ENCODE measurements at places on chromosomes 5 and 9. TPM values are rescaled to one million over a fixed set of nuclear protein-coding genes. Genes with fewer than 3 reads are reported as not detected.

- no peak for DNase-seq
These were observed 203.0 kb upstream of the VLDLR start for GRCh38 chr9:2418619-2419018.

GRCh38 chr9:92266486-92266885, 27.0 kb downstream of the IARS1 start:
- no peak for DNase-seq

- DNase-seq: no peak
These were observed 523 bp downstream of the EPB41L4B start for GRCh38 chr9:109320331-109320741.

DNA sequence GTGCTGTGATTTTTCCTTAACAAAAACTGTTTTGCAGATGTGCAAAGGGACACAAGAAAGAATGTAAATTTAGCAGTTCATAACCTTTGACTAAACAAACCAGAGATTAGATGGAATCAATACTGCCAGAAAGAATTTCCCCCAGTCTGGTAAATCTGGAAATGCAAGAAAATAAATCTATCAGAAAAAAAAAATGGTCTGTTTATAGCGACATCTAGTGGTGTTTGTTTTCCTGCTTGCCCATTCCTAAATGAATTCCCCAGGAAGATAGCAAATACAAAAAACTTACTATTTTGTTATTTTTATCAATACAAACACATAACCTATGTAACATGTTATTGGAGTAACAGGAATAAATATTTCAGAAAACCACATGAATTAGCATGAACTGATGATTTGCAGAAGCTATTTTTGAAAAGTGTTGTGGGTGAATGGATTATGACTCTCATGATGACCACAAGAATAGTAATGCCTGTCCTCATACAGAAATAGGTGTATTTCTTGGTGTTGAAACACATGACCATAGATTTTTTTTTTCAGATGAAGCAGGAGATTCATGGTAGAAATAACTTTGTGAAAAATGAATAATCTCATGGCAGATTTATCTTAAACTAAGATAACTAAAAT, 1703.8 kb downstream of the MAT2B start:
- peak; percentile 50 for DNase-seq

The SPAG8 gene
- 1.9 TPM for polyA plus RNA-seq

The KIF3A gene
- 3.4 TPM for polyA plus RNA-seq
